ENCODE measurements at places on chromosomes 1 and 21. TPM values are rescaled to one million over a fixed set of nuclear protein-coding genes. Genes with fewer than 3 reads are reported as not detected.

Gene RGS5
- total RNA-seq, result 1.9 TPM

Gene KLF17
- total RNA-seq, result not detected

Gene SLC37A1
- not detected for total RNA-seq

Gene CD1D
- not detected for total RNA-seq

Gene GPX7
- total RNA-seq, result 10.6 TPM

Gene SPRR3
- not detected for total RNA-seq

Gene WNT3A
- total RNA-seq, result not detected
